DMS79 treated with DMSO at 0.1 percent for 48 hours (cell line): ENCODE measurements at places on chromosomes 1 and 21.

DNA sequence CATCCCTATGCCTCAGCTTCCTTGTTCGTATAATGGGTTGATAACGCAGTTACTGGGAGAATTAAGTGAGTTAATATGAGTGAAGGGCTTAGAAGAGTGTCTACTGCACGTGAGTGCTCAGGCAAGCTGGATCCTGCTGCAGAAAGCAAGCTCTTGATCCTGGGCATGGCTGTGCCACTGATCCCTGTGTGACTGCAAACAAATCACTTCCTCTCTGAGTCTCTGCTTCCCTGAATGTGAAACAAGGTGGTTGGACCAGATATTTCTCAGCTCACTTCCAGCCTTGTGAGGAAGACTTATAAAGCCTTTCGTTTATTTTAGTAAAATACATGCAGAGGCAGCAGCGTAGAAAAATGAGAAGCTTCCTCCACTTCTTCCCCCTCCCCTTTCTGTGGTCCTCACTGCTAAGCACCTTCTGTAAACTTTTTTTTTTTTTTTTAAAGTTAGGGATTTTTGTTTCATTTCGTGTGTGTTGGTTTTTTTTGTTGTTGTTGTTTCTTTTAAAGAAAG lies 13.8 kb downstream of the PSEN2 start:
- no peak for DNase-seq

GRCh38 chr1:161940866-161941591 lies 82.6 kb downstream of the OLFML2B start:
- no peak for DNase-seq

GRCh38 chr1:217369996-217370551 lies 260.8 kb downstream of the GPATCH2 start:
- DNase-seq: no peak

GRCh38 chr1:17596651-17597509 lies 57.4 kb downstream of the ARHGEF10L start:
- DNase-seq: peak; percentile 97

DNA sequence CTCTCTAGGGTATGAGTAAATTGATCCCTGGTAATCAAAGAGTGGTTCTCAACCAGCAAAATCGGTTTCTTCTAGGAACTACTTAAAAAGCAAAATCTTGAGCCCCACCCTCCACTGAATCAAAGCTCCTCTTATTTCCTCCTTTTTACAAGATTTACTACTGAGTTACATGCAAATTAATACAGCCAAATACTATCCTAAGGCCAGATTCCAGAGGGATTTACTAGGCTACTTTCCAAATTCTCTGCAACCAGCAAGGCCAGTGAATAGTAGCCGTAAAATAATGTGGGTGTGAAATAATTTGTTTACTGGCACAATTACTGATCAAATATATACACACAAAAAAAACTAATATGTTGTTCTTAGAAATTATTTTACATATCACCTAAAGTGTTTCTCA lies 1583.8 kb downstream of the NCAM2 start:
- DNase-seq: no peak

DNA sequence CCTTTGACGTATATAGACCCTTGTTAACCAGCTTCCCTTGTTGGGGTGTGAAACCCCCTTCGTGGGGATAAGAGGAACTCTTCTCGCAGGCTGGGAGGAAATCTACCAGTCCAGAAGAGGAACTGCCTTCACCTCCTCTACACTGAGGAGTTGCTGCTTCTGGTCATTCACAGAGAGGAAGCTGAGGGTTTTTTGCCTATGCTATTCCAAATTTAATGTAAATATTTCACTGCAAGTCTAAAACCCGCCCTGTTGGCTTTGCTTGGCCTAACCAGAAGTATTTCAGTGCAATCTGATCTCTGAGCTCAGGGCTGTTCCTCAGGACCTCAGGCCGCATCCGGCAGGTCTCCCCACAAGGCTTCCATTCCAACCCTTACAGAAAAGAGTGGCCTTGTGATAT lies 150.1 kb downstream of the HIVEP3 start:
- no peak for DNase-seq

- no peak for DNase-seq
Observed at GRCh38 chr1:156113282-156113950, 1.1 kb upstream of the LMNA start.

DNA sequence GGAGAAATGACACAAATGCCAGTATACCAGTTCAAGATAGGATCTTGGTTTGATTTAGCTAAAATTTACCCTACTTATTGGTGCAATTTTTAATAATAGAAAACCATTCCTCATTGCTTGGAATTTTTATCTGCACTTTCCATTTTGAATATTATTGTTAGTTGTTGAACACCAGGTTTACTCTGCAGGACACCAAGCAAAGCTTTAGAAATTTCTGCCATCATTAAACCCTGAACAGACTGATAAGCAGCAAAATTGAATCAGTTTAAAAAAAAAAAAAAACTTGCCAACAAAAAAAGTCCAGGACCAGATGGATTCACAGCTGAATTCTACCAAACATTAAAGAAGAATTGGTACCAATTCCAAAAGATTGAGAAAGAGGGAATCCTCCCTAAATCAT lies 71.5 kb downstream of the POU2F1 start:
- no peak for DNase-seq

GRCh38 chr1:177067752-177068410 lies 96.6 kb downstream of the ASTN1 start:
- no peak for DNase-seq

DNA sequence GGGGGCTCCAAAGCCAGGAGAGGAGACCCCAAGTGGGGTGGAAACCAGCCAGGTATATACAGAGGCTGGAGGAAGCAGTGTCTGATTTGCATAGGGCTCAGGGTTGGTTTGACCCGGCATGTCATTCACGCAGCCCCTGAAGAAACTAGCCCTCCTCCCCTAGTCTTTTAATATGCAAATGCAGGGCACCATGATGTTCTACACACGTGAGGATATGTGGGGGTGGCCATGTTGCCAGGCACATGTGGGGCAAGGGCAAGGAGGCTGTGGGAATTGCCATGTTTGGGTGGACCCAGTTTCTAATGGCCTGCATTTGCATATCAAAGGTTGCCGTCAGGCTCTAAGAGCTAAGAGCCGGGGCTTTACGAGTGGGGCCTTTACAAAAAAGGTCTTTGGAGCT lies 12.0 kb upstream of the RHOU start:
- no peak for DNase-seq

DNA sequence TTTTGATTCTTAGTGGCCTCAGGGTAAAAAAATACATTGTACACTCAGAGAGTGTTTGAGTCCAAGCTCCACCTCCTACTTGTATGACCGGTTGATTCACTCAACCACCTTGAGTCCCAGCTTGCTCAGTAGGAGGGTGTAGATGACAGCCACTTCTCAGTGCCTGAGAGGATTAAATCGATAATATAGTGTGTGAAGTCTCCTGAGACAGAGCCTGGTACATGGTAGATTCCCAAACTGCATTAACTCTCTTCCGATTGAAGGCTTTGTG lies 38.4 kb downstream of the NCMAP start:
- peak; percentile 61 for DNase-seq

GRCh38 chr1:219415433-219415832 lies 197.5 kb downstream of the ZC3H11B start:
- no peak for DNase-seq

DNA sequence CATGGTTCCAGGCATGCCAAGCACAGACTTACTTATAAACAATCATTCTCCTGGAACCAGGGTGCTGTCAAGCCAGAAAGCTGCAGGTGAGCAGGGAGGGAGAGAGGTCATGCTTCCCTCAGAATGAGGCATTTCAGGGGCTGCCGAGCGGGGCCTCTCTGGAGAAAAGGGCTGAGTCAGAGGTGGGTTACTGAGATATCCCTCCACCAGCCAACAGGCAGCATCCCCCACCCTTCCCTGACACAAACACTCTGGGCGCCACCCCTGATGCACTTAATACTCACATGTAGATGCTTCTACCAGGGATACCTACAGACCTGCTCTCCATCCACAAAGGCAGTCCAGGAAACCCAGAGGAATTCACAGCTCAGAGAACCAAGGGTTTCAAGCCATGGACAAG lies 13.1 kb downstream of the STK40 start:
- no peak for DNase-seq
